Hematopoietic multipotent progenitor cell treated with erythropoietin and hydrocortisone succinate and interleukin-3 and kit ligand, for 6 days (in vitro differentiated cells): ENCODE measurements at places on chromosomes 6 and 20.

DNA sequence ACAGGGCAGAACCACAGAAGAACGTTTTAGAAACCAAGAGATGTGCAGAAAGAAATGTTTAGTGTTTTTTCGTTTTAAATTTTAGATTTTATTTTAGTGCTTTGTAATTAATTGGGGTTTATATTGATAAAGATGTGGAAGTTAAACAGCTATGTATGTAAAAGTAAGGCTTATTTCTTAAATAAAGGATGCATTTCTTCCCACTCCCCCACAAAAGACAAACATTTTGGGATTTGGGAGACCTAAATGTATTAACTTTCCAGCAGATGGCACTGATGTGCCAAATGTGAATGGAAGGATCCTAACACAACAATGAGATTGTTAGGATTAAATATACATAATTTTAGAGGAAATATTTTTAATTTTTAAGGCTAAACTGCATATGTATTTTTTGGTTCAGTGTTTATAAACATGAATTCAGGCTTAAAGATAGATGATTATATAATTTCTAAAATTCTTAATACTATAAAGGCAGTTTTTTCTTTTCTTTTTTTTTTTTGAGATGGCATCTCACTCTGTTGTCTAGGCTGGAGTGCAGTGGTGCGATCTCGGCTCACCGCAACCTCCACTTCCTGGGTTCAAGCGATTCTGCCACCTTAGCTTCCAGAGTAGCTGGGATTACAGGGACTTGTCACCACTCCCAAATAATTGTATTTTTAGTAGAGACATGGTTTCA lies 12.0 kb downstream of the PFDN4 start:
- DNase-seq, result peak; percentile 59

DNA sequence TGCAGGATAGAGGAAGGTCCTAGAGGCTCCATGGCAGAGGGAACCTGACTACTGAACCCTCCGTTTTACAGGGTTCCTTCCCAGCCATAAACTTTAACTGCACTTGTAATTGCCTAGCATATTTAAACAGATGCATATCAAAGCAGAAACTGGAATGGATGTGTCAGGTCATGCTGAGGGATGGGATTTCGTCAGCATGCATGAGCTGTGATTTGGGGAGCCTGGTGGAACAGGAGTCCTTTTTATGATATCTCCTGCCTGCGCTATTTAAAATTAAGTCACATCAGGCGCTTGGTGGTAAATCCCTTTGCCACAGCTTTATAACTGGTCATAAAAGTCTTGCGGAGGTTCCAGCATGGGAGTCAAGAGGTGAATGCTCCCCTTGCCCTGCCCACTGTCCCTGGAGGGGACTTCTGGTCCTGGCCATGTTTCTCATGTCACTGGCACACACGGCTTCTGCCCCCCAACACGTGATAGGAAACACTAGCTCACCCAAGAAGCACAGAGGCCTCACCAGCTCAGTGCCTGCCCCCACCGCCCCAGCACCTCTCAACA lies 26.0 kb upstream of the PCMTD2 start:
- DNase-seq, result no peak

GRCh38 chr20:20425823-20426654 lies 58.1 kb downstream of the INSM1 start:
- DNase-seq, result no peak

- peak; percentile 25 for DNase-seq
Measured at GRCh38 chr6:25404693-25405169, 125.6 kb downstream of the CARMIL1 start.

- DNase-seq, result no peak
Measured at GRCh38 chr6:155162682-155163081, 101.1 kb upstream of the CLDN20 start.

GRCh38 chr6:39428816-39429215 lies 106.3 kb upstream of the KCNK16 start:
- no peak for DNase-seq

DNA sequence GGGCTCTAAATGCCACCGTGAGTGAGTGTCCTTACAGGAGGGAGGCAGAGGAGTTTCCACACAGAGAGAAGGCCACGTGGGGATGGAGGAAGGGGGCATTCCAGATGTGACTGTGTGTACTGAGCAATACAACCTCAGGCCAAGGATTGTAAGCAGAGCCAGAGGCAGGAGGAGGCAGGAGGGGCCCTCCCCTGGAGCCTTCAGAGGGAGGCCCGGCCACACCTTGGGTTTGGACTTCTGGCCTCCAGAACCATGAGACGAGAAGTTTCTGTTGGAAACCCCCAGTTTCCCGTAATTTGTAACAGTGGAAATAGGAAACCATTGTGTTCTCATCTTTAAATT lies 9.3 kb upstream of the KIF25 start:
- DNase-seq, result no peak

- DNase-seq, result peak; percentile 57
Measured at GRCh38 chr6:42026540-42026939, 23.8 kb upstream of the TAF8 start.

GRCh38 chr20:10508060-10508459 lies 73.0 kb downstream of the SLX4IP start:
- DNase-seq, result peak; percentile 47

GRCh38 chr6:35016502-35017321 lies 124.4 kb downstream of the TCP11 start:
- DNase-seq, result no peak

DNA sequence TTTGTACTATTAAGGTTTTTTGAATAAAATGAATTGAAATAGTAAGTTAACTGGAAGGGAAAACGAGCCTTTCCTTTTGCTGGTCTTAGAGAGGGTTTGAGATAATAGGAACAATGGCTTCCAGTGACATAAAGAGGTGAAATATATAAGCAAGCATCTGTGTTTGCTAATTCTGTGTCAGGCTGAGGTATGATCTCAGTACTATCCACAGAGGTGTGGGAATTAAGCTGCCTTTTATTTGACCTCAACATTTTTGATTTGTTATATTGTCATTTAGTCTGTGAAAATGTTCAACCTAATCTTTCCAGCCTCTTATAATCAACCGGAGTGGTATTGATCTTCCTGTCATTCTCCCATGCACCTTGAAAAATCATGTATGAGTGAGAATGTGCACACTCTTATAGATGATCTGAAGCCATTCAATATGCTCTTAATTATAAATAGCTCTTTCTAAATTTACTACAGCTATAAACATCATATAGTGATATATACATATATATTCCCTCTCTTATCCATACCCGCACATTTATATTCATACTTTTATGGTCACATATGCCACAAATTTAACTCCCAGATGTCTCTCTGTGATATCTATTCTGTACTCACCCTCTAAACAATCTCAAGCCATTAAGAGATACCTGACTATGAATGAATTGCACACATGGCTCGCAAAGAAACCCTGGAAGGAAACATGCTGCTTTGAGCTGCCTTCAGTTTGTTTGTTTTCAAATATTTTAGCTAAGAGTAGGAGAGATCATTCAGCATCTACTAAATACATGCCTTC lies 754.7 kb upstream of the NRSN1 start:
- DNase-seq, result no peak

GRCh38 chr20:49825521-49826033 lies 12.9 kb downstream of the SLC9A8 start:
- DNase-seq, result no peak

DNA sequence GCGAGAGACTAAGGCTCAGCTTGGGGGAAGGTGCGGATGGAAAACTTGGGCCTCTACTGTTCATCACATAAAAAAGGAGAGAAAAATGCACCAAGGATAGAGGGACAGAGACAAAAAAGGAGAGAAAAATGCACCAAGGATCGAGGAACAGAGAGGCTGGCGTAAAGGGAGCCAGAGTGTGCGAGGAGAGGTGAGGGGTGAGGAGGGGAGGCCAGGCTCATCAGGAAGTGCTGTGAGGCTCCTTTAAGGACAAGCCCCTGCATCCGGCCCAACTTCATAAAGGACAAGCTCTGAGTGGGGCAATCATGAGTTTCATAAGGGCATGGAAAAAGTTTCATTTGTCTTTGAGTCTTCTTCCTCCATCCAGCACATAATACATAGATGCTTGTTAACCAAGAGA lies 117.2 kb upstream of the NXT1 start:
- DNase-seq, result no peak

DNA sequence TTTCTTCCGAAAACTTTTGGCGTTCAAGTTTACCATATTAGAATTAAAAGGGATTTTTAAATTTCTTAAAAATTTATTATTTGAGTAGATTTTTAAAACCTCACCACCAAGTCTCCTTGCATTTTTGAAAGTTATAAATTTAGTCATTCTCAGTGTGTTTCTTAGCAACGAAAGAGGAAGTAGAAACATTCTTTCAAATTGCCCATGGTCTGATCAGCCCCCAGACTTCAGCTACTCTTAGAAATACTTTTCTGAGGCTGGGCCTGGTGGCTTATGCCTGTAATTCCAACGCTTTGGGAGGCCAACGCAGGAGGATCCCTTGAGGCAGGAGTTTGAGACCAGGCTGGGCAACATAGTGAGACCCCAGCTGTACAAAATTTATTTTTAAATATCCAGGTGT lies 15.1 kb upstream of the RTF2 start:
- peak; percentile 30 for DNase-seq

- DNase-seq, result peak; percentile 47
Measured at GRCh38 chr6:111087871-111088667, 766 bp downstream of the SLC16A10 start.

GRCh38 chr6:105769987-105770386 lies 316.1 kb upstream of the PRDM1 start:
- no peak for DNase-seq

DNA sequence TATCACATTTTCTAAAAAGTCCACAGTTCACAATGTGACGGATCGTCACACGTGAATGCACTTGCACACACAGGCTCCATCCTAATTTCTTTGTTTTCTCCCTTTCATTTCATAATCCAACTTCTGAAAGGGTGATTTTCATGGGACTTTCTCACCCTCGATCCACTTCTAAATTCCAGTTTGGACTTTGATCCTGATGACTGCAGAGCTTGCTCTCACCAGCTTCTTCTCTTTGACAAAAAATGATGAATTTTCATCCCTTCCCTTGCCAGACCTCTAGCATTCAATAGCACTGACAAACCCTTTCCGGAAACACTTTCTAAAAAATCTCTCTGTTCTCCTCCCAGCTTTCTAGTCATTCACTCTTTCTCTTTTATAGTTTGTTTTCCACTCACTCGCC lies 341.2 kb downstream of the SYNE1 start:
- no peak for DNase-seq

GRCh38 chr6:7550433-7550801 lies 8.9 kb downstream of the DSP start:
- no peak for DNase-seq

DNA sequence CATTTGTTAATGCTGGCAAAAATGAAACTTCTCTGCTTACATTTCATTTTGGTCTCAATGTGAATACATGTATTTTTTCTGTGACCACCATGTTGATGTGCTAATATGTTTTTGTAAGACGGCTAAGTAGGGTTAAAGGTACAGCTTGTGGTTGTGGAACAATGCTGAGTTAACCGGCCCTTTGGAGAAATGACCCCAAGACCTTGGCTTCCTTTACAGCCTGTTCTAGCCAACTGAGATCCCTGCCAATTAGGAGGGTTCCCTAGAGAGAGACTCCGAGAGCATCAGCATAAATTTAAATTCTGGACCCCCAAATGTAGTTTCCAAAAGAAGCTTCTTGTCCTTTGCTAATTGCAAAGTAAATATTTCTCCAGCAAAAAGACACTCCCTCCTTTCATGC lies 44.4 kb downstream of the RSPO3 start:
- DNase-seq, result no peak

DNA sequence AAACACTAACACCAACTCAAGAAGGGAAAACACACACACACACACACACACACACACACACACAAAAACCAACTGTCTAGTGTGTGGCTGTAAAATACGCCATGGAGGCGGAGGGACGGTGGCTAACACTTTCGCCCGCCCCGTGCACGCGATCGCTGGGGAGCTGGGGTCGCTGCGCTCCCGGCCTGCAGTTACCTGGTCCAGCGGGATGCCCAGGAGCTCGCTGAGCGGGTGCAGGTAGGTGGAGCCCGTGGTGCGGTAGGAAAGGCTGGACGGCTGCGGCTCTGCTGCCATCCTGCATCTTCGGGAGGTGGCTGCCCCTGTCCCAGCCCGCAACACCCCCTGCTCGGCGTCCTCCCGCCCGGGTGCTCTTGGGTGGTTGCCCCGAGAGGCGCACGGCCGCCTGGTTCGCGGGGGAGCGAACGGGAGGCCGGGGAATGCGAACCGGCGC lies 303 bp downstream of the MBOAT1 start:
- DNase-seq, result peak; percentile 51

- DNase-seq, result no peak
Measured at GRCh38 chr6:89750338-89750737, 69.3 kb downstream of the MDN1 start.

DNA sequence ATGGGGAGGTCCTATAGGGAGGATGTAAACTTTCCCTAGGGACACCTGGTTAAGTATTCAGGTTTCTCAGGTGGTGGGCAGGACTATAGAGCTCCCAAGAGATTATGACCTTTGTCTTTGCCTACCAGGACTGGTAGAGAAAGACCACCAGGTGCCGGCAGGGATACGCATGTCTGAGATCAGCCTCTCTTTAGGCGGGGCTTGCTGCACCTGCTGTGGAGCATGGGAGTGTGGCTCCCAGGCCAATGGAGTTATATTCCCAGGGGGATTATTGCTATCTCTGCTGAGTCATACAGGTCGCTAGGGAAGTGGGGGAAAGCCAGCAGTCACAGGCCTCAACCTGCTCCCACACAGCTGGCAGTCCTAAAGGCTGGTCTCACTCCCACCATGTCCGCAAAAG lies 280.5 kb upstream of the MMS22L start:
- DNase-seq, result no peak

GRCh38 chr20:555976-556385 lies 12.4 kb upstream of the CSNK2A1 start:
- DNase-seq, result peak; percentile 81

- DNase-seq, result peak; percentile 35
Measured at GRCh38 chr20:51616060-51616459, 73.5 kb upstream of the NFATC2 start.

- no peak for DNase-seq
Measured at GRCh38 chr6:90939906-90940305, 353.0 kb upstream of the MAP3K7 start.

DNA sequence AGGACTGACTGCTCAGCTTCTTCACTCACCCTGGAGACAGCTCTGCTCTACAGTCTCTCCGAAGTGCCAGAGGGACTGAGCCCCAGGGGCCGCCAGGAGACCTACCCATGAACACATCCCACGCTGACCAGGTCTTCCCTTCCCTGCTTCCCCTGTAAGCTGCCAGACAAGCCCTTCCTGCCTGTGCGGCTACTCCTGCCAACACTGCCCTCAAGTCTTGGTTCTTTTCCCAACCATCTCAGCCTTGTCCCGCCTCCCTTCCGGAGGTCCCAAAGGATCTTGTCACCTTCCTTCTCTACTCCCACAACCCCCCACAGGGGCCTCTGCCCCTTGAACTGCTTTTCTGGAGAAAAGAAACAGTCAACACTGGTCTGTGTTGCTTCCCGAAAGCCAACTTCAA lies 15.0 kb downstream of the CPNE5 start:
- DNase-seq, result no peak

- no peak for DNase-seq
Measured at GRCh38 chr20:57622201-57622570, 2.0 kb upstream of the ZBP1 start.

- DNase-seq, result no peak
Measured at GRCh38 chr6:22010102-22010501, 286.7 kb downstream of the PRL start.
